AG10803 (cell line): ENCODE measurements at places on chromosomes 4 and X.

DNA sequence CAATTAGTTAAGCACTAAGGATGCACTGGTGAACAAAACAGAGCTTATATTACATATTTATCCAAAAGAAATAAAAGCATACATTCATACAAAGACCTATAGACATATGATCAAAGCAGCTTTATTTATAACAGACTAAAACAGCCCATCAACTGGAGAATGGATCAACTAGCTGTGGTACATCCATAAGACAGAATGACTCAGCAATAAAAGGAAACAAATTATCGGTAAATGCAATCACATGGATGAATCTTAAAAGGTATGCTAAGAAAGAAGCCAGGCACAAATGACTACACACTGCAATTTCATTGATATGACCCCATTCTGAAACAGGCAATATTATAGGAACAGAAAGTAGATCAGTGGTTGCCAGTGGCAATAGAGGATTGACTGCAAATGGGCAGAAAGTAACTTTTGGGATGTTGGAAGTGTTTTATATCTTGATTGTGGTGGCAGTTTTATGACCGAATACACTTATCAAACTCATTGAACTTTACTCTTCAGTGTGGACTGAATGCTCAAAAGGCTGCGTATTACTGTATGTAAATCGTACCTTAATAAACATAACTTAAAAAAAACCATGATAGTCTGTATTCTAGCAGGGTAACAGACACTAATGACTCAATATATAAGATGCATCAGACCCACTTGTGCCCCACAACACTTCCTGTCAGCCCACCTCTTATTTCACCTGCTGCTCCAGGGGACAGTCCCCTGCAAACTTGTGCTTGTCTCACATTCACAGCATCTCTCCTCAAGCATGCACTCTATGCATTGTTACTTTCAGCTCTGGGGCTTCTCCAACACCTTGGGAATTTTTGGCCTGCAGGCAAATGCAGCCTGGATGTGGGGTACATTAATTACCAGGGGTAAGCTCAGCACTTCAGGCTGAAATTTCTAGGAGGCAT is 59.1 kb downstream of the MID1IP1 start:
- no peak for DNase-seq

DNA sequence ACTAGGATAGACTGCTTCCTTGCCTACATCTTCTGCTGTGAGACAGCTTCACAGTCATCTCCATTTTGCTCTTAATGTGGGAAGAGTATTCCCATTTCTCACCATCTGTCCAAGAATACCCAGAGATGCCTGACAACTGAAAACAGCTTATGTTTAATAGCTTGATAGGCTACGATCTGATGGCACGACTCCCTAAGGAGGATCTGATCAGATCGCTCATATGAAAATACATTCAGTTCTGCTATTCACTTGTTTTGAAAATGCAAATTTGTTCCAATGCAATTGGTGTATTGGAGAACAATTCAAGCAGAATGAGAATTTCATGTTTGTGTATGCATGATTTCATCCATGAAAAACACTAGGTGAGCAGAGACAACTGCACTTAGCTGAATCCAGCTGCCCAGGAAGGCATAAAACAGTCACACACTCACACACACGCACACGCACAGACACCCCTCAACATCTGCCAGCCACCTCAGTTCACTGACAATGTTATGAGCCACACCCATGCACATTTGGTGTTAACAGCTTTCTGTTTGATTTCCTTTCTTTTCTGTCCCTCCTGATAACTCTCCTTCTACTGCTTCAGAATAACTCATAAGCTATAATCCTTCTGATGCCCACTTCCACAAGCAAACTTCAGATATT is 29.6 kb downstream of the TRIML1 start:
- DNase-seq: no peak

GRCh38 chr4:6901669-6902317 is 7.8 kb upstream of the TBC1D14 start:
- DNase-seq: no peak

GRCh38 chr4:46211406-46211805 is 87.6 kb upstream of the GABRG1 start:
- DNase-seq: no peak

- no peak for DNase-seq
These were observed 23.1 kb upstream of the CCNQ start for GRCh38 chrX:153621949-153622598.

- peak; percentile 9 for DNase-seq
These were observed 243.8 kb downstream of the PPP3CA start for GRCh38 chr4:101103381-101104142.

DNA sequence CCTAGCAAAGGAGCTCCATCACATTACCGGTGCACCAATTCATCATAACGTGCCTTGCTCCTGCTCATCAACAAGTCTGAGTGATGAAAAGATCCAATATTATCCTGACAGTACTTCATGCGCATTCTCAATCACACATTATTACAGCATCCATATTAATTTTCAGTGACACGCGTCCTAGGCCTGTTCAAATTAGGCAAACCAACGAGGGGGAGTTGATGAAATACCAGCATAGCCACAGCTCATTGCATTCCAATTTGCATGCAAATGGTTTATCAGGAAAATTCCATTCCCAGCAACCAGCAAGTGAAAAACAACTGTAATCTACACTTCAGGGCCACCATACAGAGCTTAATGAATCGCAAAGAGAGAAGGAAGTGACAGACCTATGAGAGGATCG is 236.9 kb downstream of the DCLK2 start:
- DNase-seq: peak; percentile 53

GRCh38 chr4:111842336-111842735 is 302.9 kb upstream of the FAM241A start:
- DNase-seq: peak; percentile 67

GRCh38 chrX:40154250-40154852 is 56.6 kb upstream of the BCOR start:
- no peak for DNase-seq

GRCh38 chrX:72146527-72146926 is 14.8 kb upstream of the RTL5 start:
- no peak for DNase-seq

- DNase-seq: no peak
These were observed 606.8 kb upstream of the KLHL4 start for GRCh38 chrX:86910602-86911311.

DNA sequence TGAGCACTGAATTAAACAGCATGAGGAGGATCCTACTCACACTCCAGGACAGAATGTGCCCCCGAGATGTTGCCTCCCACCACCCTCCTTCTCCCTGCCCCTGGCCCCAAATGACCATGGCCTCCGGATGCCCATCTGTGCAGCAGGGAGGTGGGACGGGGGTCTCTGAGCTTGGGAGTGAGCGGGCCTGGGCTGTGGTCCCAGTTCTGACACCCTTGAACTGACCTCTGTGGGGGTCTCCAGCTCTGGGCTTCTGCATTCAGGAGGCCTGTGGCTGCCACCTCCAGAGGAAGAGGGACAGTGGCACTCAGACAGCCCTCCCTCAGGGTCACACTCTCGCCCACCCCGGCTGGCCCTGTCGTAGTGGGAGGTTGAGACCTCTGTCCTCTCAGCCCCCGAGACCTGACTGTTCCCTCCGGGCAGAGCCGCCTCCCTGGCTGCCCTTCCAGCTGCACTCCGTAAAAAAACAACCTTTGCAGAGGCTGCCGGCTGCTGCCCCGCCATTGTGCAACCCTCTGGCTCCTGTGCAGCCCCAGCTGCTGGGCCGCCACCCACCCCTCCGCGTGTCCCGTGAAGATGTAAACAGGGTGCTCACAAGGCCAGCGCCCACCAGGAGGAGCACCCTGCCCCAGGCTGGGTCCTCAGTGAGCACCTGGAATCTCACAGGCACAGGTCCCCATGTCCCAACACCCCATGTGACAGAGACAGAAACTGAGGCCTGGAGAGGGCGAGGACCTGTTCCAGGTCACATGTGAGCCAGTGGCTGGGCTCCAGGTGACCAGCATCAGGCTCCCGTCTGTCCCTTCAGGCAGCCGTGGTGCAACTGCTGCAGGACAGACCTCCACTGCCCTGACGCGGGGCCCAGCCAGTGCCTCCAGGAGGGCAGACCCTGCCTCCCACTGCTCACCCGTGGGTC is 39.6 kb downstream of the HTRA3 start:
- DNase-seq: peak; percentile 28

- DNase-seq: peak; percentile 90
These were observed 92.0 kb upstream of the TNIP3 start for GRCh38 chr4:121255986-121256750.
